ENCODE measurements at places on chromosomes 5 and 9.

- no peak for DNase-seq
These were observed 24.8 kb upstream of the CSF1R start for GRCh38 chr5:150111122-150111521.

DNA sequence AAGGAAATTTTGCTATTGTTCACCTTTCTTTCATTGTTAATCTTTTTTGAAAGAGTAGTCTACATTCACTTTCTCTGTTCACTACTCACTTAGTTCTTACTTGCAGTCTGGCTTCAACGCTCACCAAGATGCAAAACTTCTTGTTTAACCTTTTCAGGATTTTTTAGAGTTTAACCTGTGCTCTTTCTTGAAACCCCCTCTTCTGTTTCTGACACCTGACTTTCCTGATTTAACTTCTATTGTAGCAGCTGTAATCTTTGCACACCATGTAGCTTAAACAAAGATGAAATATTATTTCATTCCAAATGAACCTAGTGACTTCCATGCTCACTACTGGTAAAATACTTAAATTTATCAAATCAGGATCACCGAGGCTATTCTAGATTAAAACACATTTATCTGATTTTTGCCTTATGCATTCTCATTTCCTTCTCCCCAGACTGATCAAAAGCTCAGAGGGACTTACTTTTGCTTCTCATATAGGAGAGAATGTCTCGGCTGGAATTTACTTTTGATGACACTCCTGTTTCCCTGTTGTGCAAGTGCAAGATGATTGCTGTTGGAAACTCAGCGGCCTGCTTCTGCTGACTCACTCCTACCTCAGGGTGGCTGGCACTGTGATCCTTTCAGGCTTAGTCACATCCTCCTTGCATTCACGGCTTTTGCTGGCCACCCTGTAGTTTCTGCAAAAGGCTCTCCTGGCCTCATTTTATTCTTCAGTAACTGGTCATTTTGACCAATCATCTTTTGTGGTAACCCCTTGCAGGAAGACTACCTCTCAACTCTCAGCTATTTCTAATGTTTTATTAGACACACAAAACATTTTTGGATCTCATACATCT, 109.3 kb upstream of the IFNE start:
- DNase-seq: peak; percentile 9

- DNase-seq: no peak
These were observed 28.4 kb downstream of the PAPPA start for GRCh38 chr9:116181853-116182610.

DNA sequence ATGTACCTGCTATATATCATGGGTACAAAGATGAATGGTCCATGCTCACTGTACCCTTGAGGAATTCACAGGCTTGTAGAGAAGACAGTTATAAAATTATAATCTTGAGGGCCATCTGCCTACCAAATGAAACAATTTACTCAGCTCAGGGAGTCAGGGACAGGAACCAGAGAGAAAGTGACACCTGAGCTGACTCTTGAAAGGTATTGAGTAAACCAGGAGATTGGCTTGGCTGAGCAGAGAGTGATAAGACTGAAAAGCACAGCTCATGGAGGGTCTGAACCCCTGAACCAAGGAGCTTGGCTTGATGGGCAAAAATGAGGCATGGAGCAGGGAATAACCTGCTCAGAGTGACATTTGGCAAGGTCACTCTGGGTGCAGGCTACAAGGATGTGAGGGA, 147.3 kb downstream of the FAM114A2 start:
- no peak for DNase-seq

DNA sequence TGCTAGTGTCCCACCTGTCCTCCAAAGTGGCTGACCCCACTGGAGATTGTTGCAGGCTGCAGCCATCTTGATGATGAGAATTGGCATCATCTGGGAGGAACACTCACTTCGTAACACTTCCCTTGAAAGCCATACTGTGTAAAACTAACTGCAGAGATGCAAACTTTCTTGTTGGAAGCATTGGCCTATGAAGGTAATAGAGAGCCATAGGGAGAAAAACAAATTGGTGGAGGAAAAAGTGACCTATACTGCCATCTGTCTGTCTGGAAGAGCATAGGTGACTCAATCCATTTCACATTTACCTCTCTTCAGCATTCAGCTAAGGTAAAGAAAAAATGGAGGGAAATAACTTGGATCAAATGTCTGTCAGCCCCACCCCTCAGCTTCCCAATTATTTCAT, 473.4 kb downstream of the NTRK2 start:
- no peak for DNase-seq

DNA sequence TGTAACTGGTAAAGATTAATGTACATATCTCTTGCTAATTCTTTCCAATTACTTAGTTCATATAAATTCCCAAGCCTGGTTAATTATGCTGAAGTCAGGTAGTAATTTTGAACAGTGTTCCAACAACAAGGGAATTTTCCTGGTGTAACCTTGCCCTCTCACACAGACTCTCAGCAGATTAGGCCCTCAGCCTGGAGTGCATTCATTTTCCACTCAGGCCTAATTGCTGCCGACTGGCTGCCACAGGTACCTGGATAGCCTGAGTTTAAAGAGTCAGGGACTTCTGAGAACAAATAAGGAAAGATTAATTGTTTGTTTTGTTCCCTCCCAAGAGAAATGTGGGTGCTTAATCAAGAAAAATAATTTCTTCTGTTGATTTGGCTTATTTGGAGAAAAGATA, 71.4 kb downstream of the PPIC start:
- DNase-seq: no peak

GRCh38 chr9:108588246-108588645, 267.5 kb downstream of the ACTL7B start:
- DNase-seq: no peak

- DNase-seq: peak; percentile 70
These were observed 20.3 kb downstream of the PTPA start for GRCh38 chr9:129131300-129132145.

DNA sequence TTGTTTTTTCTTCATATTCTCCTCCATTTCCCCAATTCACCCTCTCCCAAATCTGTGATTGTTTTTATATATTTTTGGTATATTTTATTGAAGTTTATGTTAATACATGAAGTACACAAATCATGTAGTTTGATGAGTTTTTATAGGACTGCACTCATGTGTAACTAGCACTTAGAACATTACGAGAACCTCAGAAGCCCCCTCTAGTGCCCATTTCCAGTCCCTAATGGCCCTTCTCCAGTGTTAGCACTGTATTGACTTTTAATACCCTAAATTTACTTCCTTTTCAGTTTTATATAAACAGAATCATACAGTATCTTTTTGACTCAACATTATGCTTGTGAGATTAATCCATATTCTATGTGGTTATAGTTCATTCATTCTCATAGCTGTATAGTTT, 18.5 kb upstream of the FKTN start:
- no peak for DNase-seq

GRCh38 chr9:93028448-93029006, 30.0 kb upstream of the SUSD3 start:
- no peak for DNase-seq

DNA sequence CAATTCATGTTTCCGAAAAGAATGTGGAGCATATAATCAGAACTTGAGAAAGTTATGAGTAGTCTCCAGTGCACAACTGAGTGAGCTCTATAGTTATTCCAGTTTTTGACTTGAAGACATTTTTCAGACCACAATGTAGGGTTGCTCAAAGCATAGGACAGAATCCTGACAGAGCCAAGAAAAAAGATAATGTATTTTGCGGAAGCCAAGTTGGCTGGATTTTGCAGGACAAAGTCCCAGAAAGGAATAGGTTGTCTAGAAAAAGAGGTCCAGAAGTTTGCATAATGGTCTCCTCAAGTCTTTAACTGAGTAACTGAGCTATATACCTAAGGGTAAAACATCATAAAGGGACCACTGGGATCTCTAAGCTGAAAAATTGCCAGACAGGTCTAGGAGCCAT, 1028.0 kb downstream of the TAF11L14 start:
- no peak for DNase-seq

GRCh38 chr9:123484130-123484529, 128.1 kb downstream of the CRB2 start:
- no peak for DNase-seq

DNA sequence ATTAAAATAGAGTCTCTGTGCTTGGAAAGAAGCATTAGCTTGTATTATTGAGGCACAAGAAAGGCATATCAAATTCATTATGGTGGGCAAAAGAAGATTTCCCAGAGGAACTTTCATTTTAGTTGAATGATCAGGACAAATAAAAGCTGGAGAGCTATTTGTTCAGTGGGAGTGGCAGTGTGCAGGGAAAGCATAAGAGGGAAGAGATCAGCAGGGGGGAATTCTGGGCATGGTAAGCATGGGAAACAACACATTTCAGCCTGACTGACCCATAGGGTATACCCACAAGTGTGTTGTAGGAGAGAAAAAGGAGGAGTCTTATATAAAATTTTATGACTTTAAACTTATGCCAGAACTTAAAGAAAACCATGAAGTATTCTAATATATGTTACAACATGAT, 167.7 kb upstream of the RASA1 start:
- DNase-seq: no peak

GRCh38 chr5:68522863-68523262, 307.3 kb downstream of the PIK3R1 start:
- no peak for DNase-seq

DNA sequence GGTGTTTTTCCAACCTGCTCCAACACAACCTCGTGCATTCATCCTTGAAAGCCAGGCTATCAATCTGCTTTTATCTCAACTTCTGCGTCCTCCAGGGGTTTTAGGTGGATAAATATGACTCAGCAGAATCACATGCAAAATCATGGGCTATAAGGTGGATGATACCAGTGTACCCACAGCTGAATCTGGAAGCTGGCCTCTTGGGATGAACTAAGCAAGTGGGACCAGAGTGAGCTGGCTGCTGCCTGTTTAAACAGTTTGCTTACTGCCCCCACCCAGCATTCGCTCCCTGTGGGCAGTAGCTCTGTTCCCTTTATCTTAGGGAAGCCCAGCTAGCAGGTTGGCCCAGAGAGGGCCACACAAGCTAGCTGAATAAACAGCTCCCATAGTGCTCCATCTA, 194.0 kb downstream of the CRB2 start:
- no peak for DNase-seq

DNA sequence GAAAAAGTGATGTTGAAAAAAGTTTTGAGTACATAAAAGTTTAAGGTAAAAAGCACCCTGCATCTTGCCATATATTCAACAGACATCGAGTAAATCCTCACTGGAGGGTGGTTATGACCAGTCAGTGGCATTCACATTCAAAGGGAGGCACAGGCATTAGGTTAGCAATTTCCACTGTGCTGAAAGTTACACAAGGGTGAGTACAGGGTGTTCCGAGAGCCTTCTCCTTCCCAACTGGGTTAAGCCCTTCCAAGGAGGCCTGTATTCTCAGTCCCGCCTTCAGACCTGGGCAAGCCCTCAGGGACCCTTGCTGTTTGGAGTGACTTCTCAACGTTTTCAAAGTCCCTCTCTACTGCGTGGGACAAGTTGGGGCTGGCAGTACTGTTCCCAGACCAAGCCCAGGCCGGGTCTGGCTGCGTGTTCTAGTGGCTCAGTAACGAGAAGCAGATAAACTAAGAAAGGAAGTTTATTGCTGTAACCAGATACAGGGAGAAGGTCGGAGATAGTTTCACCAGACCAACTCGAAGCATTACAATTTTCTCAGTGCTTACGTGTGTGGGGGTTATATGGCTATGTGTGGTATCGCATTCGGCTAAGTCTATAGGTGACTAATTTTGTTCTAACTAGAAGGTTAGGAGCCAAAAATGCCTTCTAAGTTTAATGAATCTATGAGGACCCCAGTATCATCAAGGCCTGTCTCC, 13.0 kb upstream of the SETX start:
- no peak for DNase-seq

- DNase-seq: no peak
These were observed 56.3 kb upstream of the GPBP1 start for GRCh38 chr5:57117596-57117995.

- no peak for DNase-seq
These were observed 11.8 kb upstream of the TMC1 start for GRCh38 chr9:72509635-72510034.

DNA sequence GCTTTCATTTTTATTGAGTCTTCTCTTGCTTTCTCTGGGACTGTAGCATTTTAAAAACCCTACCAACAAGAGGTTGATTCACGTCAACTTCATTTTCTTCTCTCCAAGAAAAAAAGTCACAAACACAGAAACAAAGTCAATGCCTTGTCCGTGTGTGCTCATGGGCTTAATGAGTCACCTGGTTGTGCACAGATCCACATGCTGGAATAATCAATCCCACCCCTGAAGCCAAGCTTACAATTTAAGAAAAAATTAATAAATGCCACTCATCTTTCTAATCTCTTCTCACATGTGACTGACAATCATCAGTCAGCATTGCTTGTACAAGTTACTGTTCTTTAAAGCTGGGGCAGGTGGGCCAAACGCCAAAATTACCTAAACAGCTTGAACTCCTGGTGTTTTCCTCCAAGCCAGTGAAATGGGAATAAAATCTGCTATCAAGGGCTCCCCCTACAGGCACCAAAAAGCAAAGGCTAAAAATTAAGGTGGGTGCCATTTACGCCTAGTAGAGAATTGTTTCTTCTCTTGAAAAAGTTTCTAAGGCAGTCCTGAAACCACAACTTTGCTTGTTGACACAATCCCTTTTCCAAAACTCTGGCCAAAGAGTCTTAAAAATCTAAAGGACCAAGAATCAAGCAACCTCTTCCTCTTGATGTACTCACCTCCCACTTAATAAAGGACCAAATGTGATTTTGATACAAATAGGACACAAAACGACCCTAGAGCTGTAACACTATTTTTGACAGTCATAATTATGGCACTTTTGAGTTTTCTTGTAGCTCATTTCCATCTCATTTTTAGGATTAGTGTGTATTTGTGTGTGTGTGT, 21.3 kb downstream of the TRMO start:
- no peak for DNase-seq

- no peak for DNase-seq
These were observed 161.1 kb upstream of the EFNA5 start for GRCh38 chr5:107831612-107832395.

- DNase-seq: no peak
These were observed 1.5 kb upstream of the MRPS30 start for GRCh38 chr5:44807269-44807668.

- DNase-seq: no peak
These were observed 174.3 kb downstream of the LPAR1 start for GRCh38 chr9:110864011-110864410.

GRCh38 chr9:77305622-77306400, 128.5 kb downstream of the VPS13A start:
- no peak for DNase-seq

DNA sequence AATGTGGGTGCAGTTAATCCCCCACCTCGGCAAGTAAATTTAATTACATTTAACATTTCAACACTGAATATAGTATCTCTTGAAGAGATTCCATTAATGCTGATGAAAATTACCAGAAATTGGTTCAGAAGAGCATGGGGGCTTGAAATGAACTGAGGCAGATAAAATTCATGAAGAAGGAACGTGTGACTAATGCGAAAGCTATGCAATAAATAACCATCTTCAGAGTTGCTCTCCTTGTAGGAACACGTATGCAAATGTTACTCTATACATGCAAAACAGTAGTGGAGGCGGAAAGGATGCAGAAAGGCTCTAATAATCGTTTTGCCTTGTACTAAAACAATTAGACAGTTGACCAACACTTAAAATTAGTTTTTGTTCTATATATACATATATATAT, 320.2 kb downstream of the CTNND2 start:
- DNase-seq: no peak

All from activated naive CD8-positive, alpha-beta T cell treated with anti-CD3 and anti-CD28 coated beads, Interleukin-2, amount 50 U/mL, for 16 hours (primary cell).